Kidney (tissue), 22 donors: ENCODE measurements at places on chromosomes 3 and 15.

- DNase-seq, result peak; percentile 86
These were observed at the start of gene PPM1M for GRCh38 chr3:52245322-52246263. PPM1M (plus strand) TSS chr3:52245759; CDS start chr3:52245825, 66 bp downstream.

GRCh38 chr15:67361100-67361499 lies 106.5 kb downstream of the IQCH start:
- no peak for DNase-seq

DNA sequence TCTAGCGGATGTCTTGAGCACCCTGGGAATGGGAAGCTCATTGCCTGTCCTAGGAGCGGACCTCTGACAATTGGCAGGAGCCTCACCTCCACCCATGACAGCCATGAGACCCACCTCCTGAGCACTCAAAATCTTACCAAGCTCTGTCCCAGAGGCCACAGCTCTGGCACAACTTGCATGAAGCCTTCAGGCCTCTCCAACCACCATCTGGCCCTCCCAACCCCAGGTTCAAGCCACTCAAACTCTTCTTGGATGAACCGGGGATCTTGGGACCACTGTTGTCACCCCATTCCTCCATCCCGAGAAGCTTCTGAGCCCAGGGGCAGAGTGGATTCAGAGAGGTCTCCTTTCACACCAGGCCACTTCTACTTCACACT lies 1.5 kb downstream of the VIPR1 start:
- DNase-seq, result peak; percentile 18

- no peak for DNase-seq
These were observed 46.6 kb downstream of the SLC6A6 start for GRCh38 chr3:14448756-14449727.

DNA sequence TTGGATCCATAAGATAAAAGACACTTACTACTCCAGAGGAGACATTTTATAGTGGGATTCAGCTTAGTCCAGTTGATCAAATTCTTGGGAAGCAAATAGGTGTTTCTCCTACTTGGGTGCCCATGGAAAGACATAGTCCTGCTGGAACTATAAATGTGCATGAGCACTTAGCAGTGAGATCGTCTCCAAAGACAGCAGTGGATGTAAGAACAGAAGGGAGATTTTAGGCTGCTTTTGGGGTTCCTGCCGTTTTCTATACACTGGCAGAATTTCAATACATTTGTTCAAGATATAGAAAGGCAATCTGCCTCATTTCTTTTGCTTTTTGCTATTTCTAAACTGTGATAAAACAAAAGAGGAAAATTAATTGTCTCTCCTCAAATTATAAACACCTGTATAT lies 234.0 kb downstream of the ADAMTSL3 start:
- no peak for DNase-seq

GRCh38 chr3:24278543-24278942 lies 216.1 kb downstream of the THRB start:
- no peak for DNase-seq

- no peak for DNase-seq
These were observed 79.6 kb downstream of the NFKBIZ start for GRCh38 chr3:101928890-101929289.

DNA sequence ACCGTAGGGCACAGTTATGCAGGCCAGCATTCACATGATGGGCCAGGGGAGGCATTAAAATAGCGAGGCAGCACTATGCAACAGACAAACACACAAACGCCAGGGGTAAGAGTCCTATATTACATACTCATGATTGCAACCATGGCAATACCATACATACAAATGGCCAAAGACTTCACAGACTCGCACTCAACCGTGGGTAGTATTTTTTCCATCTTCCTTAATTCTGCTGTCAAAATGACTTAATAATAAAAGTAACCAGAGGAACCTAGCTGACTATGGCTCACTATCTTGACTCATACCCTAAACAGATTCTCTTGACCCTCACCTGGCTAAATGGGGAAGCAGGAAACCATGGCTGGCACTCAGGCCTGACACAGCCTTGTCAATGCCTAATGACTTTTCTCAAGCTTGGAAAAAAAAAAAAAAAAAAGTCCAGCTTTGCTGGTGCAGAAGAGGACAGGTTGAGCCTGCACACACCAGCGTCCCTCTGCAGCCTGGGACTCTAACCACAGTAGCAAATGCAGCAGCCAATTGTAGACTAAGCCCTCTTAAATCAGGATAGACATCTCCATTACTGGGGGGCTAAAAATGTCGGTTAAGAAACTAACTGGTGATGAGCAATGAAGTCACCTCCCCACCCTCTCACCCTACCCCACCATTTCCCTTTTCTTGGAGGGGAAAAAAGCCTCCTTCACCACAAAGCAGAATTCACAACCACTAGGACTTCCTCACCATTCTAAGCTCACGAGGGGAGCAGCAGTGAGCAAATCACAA lies 23.1 kb downstream of the CCDC12 start:
- peak; percentile 32 for DNase-seq

DNA sequence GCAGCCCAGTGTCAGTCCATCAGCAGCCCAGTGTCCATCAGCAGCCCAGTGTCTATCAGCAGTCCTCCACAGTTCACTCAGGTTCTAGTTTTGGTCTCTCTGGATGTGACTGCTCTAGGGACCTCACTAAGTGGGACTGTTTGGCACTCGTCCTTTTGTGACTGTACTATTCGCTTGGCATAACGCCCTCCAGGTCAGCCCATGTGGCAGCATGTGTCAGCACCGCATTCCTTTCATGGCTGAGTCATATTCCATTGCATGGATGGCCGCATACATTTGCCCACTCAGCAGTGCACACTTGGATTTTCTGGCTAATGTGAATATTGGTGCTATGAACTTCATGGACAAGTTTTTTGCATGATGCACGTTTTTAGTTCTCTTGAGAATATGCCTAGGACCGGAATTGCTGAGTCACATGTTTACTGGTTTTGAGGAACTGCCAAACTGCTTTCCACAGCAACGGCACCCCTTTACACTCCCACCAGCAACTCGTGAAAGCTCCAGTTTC lies 16.4 kb downstream of the CHST13 start:
- peak; percentile 51 for DNase-seq

DNA sequence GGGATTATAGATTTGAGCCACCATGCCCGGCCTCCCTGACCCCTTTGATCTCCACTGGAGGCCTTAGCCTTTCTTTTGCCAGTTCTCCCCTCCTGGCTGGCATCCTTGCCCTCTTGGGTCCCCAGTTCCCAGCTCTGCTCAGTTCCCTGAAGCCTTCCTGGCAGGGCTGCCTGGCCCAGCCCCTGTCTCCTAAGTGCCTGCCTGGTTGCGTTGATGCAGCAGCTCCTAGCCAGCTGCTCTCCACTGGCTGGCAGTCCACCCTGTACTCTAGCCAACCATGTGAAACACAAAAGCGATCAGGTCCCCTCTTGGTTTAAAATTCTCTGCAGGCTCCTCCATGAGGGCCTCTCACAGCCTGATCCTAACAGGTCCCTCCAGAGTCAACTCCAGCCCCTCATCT lies 184.7 kb downstream of the RAB11A start:
- DNase-seq, result no peak

GRCh38 chr3:15808679-15809310 lies 11.0 kb upstream of the ANKRD28 start:
- no peak for DNase-seq

- DNase-seq, result no peak
These were observed 22.2 kb upstream of the CLEC3B start for GRCh38 chr3:45003859-45004258.

- DNase-seq, result no peak
These were observed 365 bp upstream of the GTF2A2 start for GRCh38 chr15:59657635-59658125.

DNA sequence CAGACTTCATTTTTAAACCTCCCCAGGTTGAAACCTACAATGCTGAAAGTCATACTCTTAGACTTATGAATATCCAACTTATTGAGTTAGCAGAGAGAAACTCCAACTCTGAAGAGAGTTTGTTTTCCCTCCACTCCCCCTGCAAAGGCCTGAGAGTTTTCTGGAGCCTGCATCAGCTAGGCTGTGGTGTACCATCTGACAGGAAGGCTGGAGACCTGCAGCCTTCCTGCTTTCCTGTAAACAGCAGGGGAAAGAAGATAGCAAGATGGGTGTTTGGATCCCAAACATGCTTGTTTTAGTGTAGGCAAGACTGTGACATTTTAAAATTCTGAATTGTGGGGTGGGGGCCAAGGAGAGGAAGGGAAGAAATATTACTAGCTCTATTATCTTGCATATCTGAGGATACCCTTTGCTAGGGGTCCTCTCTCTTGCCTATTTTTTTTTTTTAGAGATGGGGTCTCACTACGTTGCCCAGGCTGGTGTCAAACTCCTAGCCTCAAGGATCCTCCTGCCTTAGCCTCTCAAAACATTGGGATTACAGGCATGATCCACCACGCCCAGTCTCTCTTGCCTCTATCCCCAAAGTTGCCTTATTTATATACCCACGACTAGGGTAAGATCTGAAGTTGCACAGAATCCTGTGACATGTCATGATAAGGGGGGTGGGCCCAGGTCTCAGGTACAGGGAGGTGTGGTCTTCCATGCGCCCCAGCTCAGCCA lies 51.0 kb upstream of the USP3 start:
- no peak for DNase-seq

DNA sequence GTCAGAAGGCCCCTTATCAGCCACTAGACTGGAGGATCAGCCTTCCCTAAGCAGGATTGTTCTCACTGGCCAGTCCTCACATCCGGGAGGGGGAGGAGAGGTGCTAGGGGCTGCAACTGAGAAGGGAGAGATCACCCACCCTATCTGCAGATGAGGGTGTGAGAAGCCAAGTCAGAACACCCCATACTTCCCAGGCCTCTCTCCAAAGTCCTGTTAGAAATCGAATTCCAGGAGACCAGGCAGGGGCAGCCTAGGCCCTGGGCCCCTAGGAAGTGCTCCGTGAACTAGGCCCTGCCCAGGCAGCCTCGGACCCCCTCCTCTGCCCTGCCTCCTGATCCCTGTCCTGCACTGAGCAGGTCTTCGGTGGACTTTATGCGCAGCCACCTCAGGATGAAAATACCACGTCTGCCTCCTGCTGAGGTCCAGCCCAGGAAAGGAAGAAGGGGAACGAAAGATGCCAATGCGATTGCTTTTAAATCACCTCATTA lies 933 bp downstream of the DZIP1L start:
- DNase-seq, result peak; percentile 62

GRCh38 chr3:70358978-70359580 lies 46.6 kb upstream of the MDFIC2 start:
- no peak for DNase-seq

DNA sequence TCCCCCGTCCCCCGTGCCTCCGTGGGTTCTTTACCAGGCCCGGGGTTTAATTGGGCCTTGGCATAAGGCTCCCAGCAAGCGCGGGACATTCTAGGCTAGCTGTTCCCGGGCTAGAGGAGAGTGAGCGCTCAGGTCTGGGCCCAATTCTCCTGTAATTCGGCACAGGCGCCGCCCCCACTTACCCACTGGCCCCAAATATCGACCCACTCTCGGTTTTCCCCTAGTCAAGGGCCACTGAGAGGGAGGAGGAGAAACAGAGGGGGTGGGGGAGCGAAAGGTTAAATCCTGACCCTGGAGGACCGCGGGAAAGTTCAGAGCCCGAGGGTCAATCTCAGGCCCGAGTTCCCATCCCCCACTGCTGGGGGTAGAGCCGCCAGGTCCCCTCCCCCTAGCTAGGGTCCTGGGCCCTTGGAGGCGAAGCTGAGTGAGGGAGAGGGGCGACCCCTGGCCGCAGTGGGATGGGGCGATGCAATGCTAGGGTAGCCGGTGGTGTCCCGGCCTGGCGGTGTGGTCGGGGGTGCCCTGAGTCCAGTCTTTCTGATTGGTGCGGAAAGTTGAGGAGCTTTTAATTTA lies 8.5 kb upstream of the ONECUT1 start:
- DNase-seq, result no peak

DNA sequence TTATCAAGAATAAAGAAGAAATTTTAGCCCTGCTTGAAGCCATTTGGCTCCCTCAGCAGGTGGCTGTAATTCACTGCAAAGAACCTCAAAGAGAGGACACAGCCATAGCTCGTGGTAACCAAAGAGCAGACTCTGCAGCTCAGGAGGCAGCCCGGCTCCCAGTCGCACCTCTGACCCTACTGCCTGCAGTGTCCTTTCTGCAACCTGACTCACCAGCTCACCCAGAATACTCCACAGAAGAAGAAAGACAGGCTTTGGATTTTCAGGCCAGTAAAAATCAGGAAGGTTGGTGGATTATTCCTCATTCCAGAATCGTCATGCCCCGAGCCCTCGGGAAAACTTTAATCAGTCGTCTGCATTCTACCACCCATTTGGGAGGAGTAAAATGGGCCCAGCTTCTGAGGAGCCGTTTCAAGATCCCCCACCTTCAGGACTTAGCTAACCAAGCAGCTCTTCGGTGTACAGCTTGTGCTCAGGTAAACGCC lies 38.6 kb downstream of the ZBTB11 start:
- DNase-seq, result no peak

DNA sequence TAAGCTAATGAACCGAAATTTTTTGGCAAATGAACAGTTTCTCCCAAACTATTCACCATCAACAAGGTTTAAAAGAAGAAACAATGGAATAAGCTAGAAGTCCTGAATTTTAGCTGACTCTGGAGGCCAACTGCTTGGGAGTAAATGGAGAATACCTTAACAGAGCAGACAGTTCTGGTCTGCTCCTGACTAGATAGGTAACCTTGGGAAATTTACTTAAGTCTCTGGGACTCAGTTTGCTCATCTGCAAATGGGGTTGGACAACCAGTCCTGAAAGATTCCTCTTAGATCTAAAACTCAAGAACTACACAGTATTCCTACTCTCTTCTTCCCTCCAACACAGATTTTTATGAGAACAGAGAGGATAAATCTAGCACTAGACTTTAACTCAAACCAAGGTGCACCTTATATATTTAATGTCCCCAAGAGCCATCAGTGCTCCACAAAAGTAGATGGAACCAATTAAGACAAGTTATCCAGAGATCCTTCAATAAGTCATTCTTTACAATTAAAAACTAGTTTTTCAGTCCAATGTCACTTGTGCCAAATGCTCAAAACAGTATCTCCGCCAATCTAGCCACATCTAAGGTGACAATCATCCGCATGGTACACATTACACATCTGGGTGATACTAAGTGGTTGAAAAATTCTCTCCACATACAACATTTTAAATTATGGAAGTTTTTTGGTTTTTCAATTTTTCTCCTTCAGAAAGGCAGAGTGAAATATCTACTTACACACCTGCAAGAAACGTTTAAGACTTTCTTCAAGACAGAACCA lies 1.5 kb downstream of the RHOA start:
- DNase-seq, result no peak

DNA sequence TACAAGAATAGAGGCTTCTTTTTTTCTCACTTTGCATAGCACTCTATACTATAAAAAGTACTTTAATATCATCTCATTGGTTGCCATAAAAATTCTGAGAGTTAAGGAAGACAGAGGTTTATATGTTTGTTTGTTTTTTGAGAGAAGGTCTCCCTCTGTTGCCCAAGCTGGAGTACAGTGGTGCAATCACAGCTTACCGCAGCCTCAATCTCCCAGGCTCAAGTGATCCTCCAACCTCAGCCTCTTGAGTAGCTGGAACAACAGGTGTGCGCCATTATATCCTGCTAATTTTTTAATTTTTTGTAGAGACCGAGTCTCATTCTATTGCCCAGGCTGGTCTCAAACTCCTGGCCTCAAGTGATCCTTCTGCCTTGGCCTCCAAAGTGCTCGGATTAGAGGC lies 250.2 kb downstream of the LPP start:
- DNase-seq, result no peak

GRCh38 chr3:156489462-156489911 lies 65.4 kb downstream of the SSR3 start:
- no peak for DNase-seq
